Stimulated activated CD8-positive, alpha-beta memory T cell treated with anti-CD3 and anti-CD28 coated beads, Interleukin-4, amount 100 ng/mL, for 1 hour (primary cell): ENCODE measurements at places on chromosomes 7 and 10.
A peak's percentile ranks its signal among the peaks of the same experiment; 100 is the strongest.

DNA sequence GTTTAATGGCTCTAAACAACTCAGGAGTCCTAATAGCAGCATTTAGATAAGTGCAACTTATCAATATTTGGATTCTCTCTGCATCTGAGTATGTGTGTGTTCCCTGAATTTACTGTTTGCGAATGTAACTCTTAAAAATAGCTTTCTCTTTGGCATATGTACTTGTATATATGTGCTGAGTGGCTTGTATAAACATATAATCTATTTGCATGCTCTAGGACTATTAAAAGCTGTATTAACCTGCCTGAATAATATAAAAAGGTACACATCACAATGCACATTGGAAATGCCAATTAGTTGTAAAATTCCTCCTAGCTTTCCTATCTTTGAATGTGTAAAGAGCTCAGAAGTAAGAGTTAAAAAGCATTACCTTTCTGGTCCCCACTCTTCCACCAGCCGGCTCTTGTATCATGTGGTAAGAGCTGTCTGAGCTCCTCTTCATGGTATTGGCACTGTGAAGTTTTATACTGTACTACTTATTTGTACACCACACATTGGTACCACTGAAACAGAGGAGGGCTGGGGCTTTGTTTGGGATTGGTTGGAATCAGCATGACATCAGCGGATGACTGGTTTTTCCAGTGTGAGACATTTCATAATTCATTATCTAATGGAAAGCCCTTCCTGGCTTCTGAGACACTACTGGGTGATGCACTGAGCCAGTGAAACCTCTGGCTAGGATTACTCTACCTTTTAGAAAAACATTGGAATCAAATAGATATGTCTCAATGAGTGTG, at the start of gene INHBA:
Gene INHBA, minus strand, starts transcription at position 456 of the 737 bp plus-strand sequence. CDS start 2,716 bp downstream, outside the sequence.
- DNase-seq = no peak

DNA sequence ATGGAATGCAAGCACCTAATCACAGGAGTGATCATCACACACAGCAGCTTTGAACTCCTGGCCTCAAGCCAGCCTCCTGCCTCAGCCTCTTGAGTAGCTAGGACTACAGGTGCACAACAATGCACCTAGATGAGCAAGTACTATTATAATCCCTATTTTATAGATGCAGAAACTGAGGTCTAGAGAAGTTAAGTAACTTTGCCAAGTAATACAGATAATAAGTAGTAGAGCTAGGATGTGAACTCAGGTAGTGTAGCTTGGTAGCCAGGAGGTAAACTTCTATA, 33.7 kb downstream of the DNAJC12 start:
- DNase-seq = no peak

DNA sequence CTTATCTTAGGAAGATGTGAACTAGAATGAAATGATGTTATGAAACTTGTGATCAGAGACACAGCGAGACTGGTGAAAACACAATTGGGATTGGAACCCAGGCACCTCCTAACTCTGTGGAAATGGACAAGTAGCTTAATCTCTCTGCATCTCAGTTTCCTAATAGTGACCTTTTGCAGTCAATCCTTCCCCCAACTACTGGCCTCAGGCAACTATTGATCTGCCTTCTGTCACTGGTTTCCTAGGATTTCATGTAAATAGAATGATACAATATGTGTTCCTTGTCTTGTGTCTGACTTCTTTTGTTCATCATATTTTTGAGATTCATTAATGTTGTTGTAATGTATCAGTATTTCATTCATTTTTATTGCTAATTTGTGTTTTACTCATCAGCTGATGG, 341.7 kb downstream of the REEP3 start:
- no peak for DNase-seq

DNA sequence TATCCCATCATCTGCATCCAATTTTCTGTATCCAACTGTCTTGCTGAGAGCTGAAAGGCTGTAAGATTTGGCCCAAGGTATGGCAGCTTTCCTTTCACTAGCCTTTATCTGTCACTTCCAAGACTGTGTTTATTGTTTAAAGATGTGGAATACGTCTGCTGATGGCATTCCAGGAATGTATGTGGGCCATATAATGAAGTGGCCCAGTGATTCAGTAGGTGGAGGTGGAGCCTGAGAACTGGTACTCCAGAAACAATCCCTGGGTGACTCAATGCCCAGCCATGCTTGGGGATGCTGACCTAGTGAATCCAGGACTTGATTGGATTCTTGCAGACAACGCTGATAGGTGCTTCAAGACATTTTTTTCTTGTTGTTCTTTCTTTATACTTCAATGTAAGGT, 13.5 kb downstream of the NEUROD6 start:
- DNase-seq = no peak

DNA sequence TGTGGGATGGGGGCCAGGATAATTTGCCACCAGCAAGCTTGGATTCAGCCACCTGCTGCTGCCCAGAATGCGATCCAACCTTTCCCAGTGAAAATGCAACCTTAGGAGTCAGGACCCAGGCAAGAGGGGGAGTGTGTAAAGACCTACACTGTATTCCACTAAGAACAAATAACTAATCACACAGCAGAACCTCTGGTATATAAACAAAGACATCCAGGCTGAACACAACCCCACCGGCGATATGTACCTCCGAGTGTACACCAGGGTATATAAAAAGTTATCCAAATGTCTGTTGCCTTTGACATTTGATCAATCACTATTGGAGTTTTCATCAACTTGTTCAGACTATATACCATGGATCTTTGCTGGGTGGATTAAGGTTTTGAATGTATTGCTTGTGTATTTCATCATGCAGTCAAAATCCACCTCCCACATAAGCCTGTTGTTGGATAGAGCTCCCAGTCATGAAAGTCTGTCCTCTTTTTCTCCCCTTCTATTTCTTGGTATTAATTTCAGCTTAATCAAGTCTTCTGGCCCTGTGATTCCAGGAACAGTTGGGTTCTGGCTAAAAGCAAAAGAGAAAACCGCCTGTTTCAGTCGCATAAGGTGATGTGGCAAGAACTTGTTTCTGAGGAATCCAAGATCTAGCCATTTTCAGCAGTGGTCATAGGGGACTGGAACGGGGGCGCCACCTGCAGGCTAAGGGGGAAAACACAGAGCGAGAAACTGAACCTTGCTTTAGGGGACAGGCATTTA, 290.7 kb downstream of the CCDC3 start:
- peak; percentile 49 for DNase-seq

- DNase-seq = no peak
Measured at GRCh38 chr10:4067531-4067930, 282.5 kb upstream of the KLF6 start.

DNA sequence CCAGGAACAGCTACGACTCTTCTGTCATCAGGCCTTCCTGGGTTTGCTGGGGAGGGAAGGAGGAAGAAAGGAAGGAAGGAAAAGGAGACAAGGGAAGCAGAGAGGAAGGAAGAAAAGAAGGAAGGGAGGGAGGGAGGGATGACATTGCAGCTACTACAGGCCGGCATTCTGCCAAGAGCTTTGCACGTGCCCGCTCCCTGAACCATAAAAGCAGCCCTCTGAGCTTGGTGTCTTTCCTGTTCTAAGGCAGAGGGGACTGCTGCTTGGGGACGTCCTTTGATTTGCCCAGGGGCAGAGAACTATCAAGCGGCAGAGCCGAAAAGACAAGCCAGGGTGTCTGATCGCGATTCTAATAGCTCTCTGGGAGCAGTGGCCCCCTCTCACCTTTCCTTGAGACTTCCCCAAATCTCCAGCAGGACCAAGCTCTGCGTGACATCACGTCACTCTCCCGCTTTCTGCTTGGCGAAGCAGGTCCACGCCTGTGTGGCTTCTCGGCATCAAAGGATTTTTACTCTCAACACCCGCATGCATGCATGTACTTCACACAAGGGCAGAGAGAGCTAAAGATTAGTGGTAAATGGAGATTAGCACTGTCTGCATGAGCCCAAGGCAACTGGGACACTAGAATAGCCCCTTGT, 167.8 kb upstream of the AUTS2 start:
- DNase-seq = no peak

DNA sequence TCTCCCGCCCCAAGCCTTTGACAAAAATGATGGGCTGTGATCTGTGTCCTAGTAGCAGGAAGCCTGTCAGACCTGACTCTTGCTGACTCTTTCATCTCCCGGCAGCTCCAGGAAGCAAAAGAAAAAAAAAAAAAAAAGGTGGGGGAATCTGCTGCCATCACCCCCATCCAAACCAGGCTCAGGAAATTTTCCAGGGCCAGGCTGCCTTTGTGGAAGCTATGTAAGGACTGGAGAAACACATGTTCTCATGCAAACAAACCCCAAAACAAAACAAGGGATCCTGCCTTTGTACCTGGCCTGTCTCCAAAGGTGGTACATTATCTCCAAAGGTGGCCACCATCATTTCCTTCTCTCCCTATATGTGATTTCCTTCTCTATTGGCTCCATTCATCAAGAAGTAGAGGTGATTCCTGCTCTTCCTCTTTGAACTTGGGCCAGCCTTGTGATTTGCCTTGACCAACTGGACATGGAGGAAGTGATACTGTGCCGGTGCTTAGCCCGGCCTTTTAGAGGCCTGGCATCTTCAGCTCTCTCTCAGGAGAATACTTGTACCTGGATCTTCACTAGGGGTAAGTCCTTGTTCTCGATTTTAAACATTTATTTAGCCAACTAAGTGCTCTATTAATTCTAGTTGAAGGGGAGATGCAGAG, 192.2 kb upstream of the SVIL start:
- DNase-seq = no peak

GRCh38 chr7:23938937-23939552, 229.0 kb downstream of the STK31 start:
- no peak for DNase-seq

GRCh38 chr10:14362104-14362503, 31.4 kb upstream of the FRMD4A start:
- no peak for DNase-seq

GRCh38 chr7:29360633-29361625, 166.4 kb downstream of the CHN2 start:
- DNase-seq = no peak

GRCh38 chr10:132514821-132515520, 22.6 kb upstream of the INPP5A start:
- no peak for DNase-seq

GRCh38 chr10:32972929-32973328, 14.9 kb upstream of the ITGB1 start:
- no peak for DNase-seq

GRCh38 chr10:68239596-68240150, 7.8 kb upstream of the ATOH7 start:
- no peak for DNase-seq

GRCh38 chr7:157233677-157234076, 95.0 kb downstream of the UBE3C start:
- no peak for DNase-seq

DNA sequence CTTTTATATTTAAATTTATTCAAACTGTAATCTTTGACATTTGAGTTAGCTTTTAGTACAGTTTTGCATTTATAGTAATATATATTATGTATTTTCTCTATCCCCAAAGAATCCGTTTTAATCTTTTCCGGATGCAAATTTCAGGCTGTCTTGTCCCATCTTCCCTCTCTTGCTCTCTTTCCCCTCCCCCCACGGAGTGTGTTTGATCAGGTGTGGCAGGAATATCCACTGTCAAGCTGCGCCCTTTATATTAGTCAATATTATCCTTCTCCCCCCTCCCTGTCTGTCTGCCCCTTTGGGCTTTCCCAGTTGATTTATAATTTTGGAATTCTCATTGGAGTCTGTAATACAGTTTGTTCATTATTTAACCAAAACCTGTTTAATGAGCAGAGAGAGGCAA, 19.0 kb downstream of the GBF1 start:
- DNase-seq = no peak

- no peak for DNase-seq
Measured at GRCh38 chr10:3310016-3310784, 137.6 kb upstream of the PITRM1 start.

DNA sequence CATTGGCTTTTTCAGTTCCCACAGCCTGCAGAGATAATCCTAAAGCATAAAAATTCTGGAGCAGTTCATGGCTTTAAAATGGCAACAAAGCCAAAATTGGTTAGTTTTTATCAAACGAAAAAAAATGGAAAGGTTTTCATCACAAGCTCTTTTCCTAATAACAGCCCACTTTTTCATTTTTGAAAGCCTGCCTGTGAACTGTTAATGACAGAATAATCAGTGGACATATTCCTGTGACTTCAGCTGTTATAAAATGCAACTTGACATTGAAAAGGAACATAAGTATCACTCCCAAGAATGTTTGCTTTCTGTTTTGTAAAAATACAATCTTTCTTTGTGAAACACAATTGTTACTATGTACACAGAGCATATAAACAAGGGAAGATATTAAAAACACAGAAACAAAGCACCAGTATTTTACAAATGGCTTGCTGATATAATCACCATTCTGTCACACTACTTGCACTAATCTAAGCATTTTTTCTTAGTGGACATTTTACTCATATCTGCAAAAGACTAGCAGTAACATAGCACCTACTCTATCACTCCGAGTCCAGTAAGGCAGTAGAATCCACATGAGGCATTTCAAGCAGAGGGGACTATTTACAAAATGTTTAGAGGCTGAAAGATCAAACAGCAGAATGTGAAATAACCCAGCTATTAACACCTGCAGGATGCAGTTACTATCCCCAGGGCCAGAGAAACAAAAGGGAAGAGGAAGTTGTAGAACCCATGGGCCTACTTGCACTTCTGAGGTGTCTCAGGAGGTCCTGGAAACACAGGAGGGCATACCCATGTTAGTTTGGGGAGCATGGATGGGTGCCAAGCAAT, 26.4 kb downstream of the MACC1 start:
- no peak for DNase-seq

DNA sequence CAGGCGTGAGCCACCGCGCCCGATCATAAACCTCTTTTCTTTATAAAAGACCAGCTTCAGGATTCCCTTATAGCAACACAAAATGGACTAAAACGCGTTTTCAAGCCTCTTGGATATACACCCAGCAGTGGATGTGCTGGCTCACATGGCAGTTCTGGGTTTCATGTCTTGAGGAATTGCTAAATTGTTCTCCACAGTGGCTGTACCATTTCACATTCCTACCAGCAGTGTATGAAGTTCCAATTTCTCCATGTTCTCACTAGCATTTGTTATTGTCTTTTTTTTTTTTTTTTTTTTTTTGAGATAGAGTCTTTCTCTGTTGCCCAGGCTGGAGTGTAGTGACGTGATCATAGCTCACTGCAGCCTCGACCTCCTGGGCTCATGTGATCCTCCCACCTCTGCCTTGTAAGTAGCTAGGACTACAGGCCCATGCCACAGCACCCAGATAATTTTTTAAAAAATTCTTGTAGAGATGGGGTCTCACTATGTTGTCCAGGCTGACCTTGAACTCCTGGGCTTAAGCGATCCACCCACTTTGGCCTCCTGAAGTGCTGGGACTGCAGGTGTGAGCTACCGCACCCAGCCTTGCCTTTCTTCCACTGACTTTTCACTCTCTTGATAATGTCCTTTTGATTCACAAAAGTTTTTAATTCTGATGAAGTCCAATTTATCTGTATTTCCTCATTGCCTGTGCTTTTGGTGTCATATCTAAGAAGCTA, 17.4 kb downstream of the TECPR1 start:
- no peak for DNase-seq

- DNase-seq = no peak
Measured at GRCh38 chr7:91266067-91266688, 1.9 kb downstream of the FZD1 start.

DNA sequence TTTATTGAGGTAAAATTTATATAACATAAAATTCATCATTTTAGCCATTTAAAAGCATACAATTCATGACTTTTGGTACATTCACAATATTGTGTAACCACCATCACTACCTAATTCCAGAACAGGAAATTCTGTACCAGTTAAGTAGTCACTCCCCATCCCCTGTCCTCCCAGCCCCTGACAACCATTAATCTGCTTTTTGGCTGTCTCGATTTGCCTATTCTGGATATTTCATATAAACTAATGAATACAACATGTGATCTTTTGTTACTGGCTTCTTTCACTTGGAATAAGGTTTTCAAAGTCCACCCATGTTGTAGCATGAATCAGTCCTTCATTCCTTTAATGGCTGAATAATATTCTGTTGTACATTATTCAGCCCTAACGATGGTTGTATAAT, 115.6 kb upstream of the KLF14 start:
- DNase-seq = no peak
